ENCODE measurements at places on chromosomes 4 and X.
A peak's percentile ranks its signal among the peaks of the same experiment; 100 is the strongest.

DNA sequence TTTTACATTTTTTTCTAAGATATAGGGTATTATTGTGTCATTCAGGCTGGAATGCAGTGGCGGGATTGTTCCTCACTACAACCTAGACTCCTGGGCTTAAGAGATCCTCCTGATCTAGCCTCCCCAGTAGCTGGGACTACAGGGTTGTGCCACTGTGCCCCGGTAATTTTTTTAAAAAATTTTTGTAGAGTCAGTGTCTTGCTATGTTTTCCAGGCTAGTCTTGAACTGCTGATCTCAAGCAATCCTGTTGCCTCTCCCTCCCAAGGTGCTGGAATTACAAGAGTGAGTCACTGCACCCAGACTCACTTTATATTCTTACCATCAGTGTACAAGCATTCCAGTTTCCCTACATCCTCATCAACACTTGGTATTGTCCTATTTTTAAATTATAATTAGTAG, 156.4 kb upstream of the GYPA start:
- DNase-seq: no peak

DNA sequence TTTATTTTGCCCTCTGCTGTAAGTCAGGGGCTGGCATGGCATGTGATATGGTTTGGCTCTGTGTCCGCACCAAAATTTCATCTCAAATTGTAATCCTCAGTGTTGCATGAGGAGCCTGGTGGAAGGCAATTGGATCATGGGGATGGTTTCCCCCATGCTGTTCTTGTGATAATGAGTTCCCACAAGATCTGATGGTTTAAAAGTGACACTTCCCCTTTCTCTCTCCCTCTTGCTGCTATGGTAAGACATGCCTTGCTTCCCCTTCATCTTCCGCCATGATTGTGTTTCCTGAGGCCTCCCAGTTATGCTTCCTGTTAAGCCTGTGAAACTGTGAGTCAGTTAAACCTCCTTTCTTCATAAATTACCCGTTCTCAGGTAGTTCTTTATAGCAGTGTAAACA, 72.0 kb upstream of the MSX1 start:
- no peak for DNase-seq

DNA sequence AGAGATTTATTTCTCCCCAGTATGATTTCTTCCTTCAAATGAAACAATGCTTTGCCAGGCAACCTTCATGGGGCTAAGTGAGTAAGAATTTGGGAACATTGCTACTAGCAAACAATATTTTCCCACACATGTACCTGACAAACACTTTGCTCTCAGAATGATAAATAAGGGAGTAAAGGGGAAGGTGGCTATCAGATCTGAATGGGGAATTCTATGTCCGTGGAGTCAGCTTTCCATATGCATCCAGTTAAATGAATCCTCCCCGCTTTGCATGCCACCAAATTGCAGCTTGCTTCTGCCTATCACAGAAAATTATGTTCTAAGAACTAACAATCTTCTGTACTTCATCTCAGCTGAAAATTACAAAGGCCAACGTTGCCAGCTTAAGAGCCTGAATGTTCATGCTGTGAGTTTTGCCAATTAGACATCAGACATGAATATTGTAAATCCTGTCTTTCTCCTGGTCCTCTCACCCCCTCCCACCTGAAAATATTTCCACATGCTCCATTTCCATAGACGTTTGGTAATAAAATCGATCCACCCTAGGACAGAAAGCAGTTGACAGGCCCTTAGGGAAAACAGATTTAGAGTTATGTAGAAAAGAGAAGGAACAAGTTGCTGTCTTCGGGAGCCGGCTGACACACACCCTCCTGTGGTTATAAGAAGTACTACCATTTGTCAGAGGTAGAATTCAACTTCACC, 6.3 kb downstream of the MEPE start:
- DNase-seq: no peak

- peak; percentile 71 for DNase-seq
Observed at GRCh38 chrX:15686818-15687685, 22.4 kb upstream of the CLTRN start.

Data from colonic mucosa (tissue), 4 donors.